ENCODE measurements at places on chromosomes 13 and 19. TPM values are rescaled to one million over a fixed set of nuclear protein-coding genes. Genes with fewer than 3 reads are reported as not detected.
A peak's percentile ranks its signal among the peaks of the same experiment; 100 is the strongest.

GRCh38 chr13:32409001-32409313 lies 19.0 kb downstream of the N4BP2L1 start:
- no peak for DNase-seq

DNA sequence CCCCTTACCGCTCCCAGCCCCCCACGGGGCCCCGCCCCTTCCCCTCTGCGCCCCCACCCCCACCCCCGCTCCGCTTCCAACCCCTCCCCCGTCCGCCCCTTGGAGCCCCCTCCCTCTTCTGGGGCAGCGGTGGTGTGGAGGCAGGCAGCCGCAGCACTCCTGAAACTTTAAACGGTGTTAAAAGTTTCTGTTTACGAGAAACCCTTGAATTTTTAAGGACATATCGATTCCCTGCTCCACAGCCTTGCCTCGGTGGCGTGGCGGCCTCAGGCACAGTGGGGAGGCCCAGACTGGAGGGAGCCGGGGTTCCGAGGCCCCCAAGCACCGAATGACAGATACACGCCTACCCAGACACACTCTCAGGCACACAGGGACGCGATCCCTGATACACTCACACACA lies 4.8 kb upstream of the NFIX start:
- no peak for DNase-seq

- DNase-seq: no peak
Observed at GRCh38 chr13:42246541-42246940, 25.4 kb upstream of the AKAP11 start.

DNA sequence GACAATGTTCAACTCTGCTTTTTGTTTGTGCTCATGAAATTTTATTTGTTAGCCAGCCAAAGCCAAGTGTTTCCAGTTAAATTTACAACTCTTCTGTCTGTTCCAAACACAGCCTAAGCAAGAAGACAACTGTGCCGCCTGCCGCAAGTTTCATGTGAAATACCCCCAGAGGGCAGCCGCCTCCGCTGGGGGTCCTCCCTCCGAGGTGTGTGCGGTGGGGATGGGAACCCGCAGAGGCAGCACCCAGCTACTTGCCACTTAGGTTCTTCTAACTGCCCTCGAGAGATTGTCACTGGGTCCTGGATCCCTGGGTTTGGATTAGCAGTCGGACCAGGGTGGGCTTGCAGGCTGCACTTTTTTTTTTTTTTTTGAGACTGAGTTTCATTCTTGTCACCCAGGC lies 28.5 kb downstream of the ATP11A start:
- peak; percentile 28 for DNase-seq

DNA sequence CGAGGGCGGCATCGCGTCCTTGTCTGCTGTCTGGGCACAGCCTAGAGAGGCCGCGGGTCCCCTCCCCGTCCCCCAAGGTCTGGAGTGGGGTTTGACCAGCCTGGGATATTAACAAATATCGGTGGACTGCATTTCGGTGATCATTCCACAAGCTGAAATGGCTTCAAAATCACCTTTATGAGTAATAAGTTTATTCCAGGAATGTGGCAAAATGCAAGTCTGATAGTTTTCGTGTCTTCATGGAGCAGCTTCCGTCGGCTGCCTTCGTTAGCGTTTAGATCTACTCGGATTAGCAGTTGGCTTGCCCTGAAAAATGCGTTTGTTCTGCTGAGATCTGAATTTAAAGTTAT lies 1.1 kb upstream of the GJA3 start:
- DNase-seq: no peak

GRCh38 chr13:112574834-112575613 lies 12.9 kb downstream of the TUBGCP3 start:
- no peak for DNase-seq

GRCh38 chr13:93709506-93710244 lies 483.1 kb downstream of the GPC6 start:
- no peak for DNase-seq

DNA sequence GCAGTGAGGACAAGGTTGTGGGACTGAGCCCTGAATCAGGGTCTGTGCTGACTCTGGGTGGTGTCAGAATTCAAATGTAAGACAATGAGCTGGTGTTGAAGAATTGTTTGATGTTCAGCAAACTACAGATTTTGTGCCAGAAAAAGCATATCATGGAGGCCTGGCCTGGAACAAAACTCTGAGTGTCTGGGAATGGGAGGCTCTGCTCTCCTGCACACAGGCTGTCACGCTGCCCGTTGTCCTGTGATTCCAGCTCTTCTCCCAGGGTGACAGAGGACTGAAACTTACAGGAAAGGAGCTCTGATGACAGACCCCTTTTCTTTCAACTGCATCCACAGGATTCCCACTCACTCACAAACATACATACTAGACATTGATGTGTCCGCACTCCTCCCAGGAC lies 120.1 kb downstream of the ZNF486 start:
- no peak for DNase-seq

DNA sequence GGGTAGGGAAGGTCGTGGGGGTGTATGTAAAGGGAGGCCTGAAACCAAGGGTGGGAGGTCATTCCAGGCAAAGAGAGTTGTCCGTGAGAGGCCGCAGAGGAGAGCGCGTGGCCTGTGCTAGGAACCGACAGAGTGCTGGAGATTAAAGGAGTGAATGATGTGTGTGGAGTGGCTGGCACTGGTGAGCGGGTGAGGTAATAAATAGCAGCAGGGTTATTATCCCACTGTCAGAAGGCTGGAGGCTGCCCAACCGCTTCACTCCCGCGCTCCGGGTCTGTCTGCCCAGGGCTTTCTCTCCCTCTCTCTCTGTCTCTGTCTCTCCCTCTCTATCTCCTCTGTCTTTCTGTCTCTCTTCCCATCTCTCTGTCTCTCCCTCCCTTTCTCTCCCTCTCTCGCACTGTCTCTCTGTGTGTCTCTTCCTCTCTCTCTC lies 17.4 kb downstream of the ZNF579 start:
- no peak for DNase-seq

- DNase-seq: no peak
Observed at GRCh38 chr19:35136231-35136630, 1.4 kb upstream of the LGI4 start.

DNA sequence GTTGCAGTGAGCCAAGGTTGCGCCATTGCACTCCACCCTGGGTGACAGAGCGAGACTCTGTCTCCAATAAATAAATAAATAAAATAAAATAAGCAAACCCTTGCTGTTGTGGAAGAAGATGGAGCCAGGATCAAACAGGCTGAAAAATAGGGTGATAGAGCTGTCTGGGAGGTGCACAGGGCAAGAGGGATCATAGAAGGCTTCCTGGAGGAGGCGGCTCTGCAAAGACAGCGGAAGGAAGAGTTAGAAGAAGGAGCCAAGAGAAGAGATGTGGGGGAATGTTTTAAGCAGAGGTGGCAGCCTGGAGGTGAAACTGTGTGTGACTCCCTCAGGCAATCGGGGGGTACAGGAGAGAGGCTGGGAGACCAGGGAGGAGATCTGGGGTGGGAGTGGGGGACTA lies 40.6 kb downstream of the ZNRF4 start:
- DNase-seq: no peak

- no peak for DNase-seq
Observed at GRCh38 chr13:43244481-43244880, 221.1 kb downstream of the DNAJC15 start.

- no peak for DNase-seq
Observed at GRCh38 chr19:38655148-38655824, 7.8 kb downstream of the ACTN4 start.

- no peak for DNase-seq
Observed at GRCh38 chr19:23273022-23273589, 22.9 kb upstream of the ZNF724 start.

GRCh38 chr13:102244607-102245227 lies 157.1 kb downstream of the FGF14 start:
- DNase-seq: no peak

- DNase-seq: no peak
Observed at GRCh38 chr19:15340086-15340485, 7.7 kb upstream of the BRD4 start.

GRCh38 chr13:75636436-75637180 lies 478 bp downstream of the LMO7 start:
- DNase-seq: no peak

- DNase-seq: no peak
Observed at GRCh38 chr13:30681843-30682242, 53.5 kb upstream of the ALOX5AP start.

DNA sequence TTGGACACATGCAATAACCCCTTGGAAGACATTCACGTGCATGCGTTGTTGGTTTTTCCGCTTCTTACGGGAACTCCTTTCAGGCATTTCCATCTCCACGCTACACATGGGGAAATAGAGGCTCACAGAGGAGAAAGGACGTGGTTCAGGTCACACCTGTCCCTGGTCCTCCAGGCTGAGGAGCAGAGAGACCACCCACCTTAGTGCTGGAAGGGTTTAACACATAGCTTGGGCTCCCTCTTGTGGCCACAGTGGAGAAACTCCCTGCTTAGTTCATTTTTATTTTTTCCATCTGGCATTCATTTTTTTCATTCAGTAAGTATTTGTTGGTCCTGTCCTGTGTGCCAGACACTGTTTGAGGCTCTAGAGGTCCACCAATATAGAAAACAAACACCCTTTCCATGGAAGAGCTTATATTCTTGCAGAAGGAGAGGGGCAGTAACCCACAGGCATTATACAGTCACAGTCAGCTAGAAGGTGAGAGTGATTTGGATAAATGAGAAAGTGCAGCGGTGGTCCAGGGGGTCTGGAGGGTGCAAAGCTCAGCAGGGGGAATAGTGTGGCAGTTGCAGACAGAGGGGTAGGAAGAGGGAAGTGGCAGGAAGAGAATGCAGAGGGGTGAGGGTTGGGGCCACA lies 24.2 kb upstream of the TTYH1 start:
- DNase-seq: no peak

DNA sequence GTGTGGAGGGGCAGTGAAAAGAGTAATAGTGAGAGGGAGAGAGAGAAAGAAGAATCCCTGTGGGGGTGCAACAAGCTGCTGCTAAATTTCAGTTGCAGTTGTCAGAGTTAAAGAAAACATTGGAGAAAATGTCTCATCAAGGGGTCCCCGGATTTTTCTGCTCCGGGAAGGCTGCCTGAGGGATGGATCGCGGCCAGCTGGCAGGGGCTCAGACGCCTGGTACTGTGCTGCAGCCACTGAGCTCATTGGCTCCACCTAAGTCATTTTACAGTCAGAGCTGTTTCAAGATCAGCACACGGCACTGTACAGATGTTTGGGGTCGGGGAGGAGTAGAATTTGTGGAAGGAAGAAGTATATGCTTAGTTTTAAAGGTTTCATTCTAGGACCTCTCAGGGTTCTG lies 106.2 kb downstream of the SHISA2 start:
- DNase-seq: no peak

DNA sequence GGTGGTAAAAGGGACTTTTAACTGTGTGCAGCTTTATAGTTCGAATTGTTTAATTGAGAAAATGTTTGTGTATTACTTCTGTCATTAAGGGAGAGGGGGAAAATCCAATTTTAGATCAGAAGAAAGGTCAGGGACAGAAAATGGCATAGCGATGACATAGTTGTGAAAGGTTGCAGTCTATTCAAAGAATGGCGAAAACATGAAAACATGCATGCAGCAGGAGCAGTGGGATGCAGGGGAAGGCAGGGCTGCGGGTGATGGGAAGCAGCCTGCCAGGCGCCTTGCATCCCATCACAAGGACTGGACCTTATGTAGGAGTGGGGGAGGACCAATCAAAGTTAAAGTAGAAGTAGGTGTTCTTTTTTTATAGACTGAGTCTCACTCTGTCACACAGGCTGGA lies 125.9 kb downstream of the CDK8 start:
- no peak for DNase-seq

DNA sequence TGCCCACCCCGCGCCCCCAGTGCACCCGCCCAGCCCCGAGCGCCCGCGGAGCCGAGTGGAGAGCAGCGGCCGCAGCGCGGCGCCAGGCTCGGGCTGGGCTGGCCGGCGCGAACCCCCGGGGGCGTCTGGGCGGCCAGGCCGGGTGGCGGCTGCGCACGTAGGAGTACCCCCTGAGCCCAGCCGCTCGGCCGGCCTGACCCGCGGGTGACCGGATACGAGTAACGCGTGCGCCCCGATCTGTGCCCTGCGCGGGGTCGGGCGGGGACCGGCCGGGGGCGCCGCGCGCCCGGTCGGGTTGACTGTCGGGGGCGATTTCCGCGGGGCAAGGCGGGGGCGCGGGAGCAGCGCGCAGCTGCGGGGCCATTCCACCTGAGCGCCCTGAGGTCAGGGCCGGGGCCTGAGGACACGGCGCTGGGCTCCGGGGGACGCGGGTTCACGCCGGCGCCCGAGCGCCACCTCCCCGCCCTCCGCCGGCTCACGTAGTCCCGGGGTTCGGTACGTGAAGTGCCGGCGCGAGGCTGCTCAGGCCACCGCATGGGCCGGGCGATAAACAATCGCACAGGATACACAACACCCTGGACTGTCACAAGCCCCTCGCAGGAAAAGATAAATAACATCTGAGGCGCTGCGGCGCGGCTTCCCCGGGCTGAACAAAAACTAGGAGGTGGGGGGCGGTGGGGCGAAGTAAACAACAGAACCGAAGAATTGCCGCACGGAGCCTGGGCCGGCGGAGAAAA lies 37.6 kb upstream of the FLT1 start:
- DNase-seq: no peak

DNA sequence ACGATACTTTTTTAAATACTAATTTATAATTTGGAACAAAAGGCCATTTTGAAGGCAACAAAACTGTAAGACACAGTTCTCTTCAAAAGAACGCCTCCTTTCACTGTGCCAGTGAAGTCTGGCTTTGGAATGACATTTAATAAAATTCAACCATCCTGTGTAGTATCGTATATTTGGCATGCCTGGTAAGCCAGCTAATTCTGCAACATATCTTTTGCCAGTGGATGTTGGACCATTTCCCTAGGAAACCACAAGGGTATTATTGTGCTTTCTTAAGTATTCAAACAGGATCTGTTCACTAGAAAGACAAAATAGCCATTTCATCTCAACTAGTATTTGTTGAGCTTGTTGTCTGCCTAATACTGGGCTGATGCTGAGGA lies 111.6 kb downstream of the RGCC start:
- no peak for DNase-seq

DNA sequence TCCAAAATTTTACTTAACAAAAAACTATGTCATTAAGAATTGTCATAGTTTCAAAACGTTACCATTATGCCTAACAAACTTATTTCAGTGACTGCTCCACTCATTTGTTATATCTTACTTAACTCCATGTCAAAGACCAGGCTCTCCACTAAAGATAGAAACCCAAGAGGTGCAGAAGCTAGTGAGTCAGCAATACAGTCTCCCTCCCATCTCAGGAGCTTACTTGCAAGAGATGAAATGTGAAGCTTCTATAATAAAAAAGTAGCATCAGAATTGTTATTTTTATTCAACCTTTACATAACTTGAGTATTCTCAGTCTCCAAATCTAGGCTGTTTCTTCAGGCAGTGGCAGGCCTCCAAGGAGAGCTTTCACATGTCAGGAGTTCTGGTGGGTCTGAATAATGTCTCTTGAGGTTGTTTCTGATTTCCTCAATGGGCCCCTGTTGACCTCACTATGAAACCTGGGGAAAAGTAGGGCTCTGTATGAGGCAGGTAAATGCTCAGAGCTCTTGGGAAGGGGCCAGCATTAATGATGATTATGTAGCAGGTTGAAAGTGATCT lies 242.0 kb downstream of the NDFIP2 start:
- no peak for DNase-seq

GRCh38 chr19:23062921-23063320 lies 53.9 kb upstream of the ZNF730 start:
- no peak for DNase-seq

Gene SHISA2
- 1.2 TPM for total RNA-seq

Gene C19orf81
- 0.57 TPM for total RNA-seq

Gene F2RL3
- total RNA-seq: 1.2 TPM

Gene RNASEH2A
- total RNA-seq: 5.1 TPM

Gene TEX101
- not detected for total RNA-seq
